ENCODE measurements at places on chromosomes 7 and 10.

GRCh38 chr7:157646551-157646950 lies 309.7 kb downstream of the DNAJB6 start:
- DNase-seq: no peak

- DNase-seq: no peak
These were observed 2.3 kb upstream of the COL1A2 start for GRCh38 chr7:94392393-94392786.

DNA sequence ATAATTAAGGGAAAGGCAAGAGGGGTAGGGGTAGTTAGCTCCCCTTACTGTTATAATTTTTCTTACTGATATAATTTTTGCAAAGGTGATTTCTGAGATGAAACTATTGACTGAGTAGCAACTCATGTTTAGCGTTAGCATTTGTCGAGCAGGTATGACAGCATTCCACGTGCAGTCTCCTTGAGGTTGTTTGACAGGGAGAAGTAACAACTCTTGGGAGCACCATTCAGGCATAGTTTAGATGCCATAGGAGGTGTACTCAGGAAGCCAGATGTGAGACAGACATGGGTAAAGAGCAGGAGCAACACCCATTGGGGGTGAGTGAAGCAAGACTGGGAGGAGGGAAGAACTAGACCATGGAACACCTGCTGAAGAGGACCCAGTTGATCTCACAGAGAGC lies 96.6 kb upstream of the KLF6 start:
- DNase-seq: no peak

- no peak for DNase-seq
These were observed 73.8 kb upstream of the FAM180A start for GRCh38 chr7:135822376-135822775.

DNA sequence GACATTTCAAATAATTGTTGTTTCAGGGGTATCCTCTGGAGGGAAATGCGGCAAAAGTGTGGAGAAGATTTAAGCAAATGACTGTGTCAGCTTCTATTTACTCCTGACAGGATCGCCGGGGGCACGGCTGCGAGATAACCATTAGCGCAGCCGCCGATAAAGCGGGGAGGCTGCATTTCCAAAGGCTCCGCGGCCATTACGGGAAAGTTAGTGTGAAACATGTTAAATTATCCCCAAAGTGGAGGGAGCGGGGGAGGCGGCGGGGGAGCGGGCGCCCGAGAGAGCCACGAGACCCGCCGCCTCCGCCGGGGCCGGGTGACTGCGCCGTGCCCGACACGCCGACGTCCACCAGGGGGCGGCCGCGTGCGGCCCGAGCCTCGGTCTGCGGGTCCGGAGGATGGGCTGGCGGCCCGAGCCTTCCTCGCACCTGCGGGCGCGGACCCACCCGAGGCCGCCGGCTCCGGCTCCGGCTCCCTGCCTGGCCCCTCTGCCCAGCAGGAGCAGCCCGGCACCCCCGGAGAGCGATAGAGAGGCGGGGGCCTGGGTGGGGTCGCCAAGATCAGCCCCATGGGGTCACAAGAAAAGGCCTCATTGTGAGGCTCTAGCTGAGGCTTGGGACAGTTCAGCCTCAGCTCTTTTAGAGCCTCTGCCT lies 74.4 kb upstream of the PAX2 start:
- DNase-seq: no peak

All from SW480 (cell line).